Astrocyte of the spinal cord (primary cell): ENCODE measurements at places on chromosomes 4 and X.

GRCh38 chr4:27357283-27357682, 496.6 kb downstream of the STIM2 start:
- peak; percentile 50 for DNase-seq

DNA sequence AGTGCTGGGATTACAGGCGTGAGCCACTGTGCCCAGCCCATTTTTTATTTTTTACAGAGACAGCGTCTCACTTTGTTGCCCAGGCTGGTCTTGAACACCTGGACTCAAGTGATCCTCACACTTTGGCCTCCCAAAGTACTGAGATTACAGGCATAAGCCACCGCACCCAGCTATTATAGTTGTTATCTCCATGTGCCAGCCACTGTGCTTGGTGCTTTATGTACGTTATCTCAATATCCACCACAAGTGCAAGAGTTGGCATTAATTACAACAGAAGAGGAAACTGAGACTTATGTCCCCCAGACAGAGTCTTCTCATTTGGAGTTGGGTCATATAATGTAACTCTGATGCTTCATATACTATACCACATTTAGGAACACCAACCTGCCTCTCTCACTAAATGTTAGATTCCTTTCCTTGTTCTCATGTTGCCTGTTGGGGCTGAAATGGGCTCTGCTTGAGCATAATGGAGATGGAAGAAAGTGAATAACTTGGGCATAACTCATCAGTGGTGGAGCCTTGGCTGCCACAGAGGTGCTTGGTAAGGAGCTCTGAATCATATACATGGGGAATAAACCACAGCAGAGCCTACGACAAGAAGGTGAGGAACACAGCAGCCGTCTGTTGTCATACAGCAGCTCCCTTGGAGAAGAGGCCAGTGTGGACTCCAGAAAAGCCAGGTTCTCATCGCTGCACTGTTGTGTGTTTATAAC, 84.3 kb downstream of the SPRY1 start:
- peak; percentile 91 for DNase-seq

GRCh38 chrX:40513012-40513411, 67.8 kb upstream of the ATP6AP2 start:
- DNase-seq = no peak

DNA sequence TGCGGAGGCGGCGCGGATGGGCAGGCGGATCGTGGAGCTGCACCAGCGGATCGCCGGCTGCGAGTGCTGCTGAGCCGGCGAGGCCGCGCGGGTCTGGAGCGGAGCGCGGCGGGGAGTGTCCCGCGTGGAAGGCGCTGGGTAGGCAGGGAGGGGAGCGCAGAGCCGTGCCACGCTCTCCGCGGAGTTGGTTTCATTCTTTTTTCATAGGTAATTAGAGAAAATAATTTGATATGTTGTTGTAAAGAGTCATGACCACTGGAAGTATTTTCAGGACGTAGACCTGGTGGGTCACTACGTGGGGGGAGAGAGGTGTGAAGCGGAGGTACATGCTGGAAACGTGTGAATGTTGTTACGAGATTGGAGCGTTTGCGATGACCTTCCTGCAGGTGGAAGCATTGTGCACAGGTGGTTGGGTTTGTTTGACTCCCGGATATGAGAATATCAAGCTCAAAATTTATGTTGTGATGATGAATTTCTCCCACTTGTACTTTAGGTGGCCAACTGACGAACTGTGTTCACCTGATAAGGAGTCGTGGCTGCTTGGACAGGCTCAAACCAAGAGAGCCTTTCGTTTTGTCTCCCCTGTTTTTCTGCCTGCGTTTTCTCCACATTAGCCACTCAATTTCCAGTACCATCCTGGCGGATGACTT, 19.1 kb upstream of the S100P start:
- DNase-seq = peak; percentile 29

- no peak for DNase-seq
These were observed 390.3 kb downstream of the SH2D1A start for GRCh38 chrX:124736553-124737270.

GRCh38 chrX:12970691-12971202, 4.2 kb upstream of the TMSB4X start:
- DNase-seq = peak; percentile 74

- DNase-seq = no peak
These were observed 294.3 kb upstream of the TENM3 start for GRCh38 chr4:181948839-181949382.

DNA sequence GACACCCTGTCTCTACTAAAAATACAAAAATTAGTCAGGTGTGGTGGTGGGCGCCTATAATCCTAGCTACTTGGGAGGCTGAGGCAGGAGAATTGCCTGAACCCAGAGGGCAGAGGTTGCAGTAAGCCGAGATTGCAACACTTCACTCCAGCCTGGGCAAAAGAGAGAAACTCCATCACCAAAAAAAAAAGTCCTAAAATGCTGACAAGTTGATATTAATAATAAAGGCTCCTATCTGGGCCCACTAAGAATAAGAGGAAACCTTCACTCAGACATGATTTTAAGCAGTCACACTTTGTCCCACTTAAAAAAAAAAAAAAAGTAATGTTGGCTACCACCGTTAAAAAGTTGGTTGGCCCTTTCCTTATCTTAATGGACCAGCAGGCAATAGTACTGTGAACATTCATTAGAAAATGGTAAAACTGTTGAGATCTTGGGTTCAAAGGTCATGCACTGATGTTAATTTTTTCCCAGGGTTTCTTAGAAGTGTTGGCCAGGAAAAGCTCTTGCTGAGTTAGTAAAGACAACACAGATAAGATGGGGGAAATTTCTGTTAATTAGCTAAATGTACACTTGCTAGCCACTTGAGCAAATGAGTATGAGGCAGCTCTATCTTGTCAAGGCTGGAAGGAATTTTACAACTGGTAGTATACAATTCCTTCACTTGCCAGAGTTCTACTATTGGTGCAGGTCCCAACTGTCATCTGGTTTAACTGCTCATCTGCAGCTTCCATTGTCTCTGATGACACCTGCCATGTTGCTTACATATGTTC, 43.6 kb upstream of the BMP2K start:
- DNase-seq = no peak

GRCh38 chr4:3767570-3768288, 1.5 kb downstream of the ADRA2C start:
- DNase-seq = peak; percentile 2

DNA sequence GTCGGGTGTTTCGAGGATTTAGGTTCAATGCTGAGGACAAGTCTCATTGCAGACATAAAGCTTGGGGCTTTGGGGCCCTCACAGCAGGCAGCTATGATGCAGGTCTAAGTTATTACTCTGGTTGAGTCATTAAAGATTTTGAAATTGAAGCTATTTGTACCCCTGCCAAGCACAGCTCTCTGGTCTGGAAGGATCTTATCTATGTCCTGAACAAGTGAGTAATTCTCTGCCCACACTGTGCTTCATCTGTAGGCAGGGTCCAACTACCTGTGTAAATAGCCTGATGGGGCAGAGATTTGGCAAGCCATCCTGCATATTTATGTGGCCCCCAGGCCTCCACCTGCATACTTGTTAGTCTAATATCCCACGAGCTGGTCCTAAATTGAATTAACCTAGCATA, 41.4 kb upstream of the MAGEA4 start:
- peak; percentile 91 for DNase-seq

- no peak for DNase-seq
These were observed 36.2 kb downstream of the PAPSS1 start for GRCh38 chr4:107683873-107684272.

GRCh38 chrX:9133426-9133825, 99.5 kb upstream of the FAM9B start:
- peak; percentile 50 for DNase-seq

DNA sequence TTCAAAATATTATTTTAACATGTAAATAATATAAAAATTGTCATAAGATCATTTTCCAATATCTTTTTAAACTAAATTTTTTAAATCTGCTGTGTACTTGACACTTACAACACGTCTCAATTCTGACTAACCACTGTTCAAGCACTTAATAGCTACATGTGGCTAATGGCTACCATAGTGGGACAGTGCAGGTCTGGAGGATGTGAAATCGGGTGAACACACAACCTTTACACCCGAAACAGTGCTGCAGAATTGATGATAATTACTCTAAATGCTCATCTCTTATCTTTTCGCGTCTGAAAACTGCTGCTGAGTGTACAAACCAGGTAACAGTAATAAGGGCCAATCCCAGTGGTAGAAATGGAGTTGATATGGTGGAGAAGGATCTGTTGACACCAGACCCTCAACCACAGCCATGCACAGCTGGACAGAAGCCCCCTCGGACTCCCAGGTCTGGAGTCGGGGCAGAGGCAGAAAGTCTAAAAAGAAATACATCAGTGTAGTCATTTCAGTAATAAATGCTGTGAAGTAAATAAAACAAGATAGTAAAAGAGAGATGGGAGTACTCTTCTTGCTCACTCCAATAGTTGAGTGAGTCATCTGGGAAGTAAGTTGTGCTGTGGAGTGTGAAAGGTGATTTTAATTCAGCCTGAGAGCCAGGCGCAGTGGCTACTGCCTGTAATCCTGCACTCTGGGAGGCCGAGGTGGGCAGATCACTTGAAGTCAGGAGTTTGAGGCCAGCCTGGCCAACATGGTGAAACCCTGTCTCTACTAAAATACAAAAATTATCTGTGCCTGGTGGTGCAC, 150.0 kb downstream of the CBR4 start:
- DNase-seq = no peak

GRCh38 chr4:106869551-106869950, 166.6 kb downstream of the DKK2 start:
- DNase-seq = peak; percentile 49

DNA sequence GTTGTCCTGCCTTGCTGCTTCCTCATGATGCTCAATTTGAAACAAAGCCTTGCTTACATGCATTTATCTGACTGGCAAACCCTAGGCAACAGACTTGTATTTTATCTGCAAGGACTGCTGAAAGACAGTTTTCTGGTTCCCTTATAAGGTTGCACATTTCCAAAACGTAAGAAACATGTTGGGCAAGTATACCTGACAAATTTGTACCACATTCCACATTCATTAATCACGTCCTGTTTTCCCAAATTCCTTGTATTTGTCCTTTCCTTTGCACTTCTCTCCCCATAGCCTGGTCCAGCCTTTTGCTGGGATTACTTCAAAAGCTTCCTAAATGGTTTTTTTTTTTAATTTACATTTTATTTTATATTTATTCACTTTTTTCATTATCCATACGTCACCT, 310.1 kb downstream of the PPP3CA start:
- no peak for DNase-seq

DNA sequence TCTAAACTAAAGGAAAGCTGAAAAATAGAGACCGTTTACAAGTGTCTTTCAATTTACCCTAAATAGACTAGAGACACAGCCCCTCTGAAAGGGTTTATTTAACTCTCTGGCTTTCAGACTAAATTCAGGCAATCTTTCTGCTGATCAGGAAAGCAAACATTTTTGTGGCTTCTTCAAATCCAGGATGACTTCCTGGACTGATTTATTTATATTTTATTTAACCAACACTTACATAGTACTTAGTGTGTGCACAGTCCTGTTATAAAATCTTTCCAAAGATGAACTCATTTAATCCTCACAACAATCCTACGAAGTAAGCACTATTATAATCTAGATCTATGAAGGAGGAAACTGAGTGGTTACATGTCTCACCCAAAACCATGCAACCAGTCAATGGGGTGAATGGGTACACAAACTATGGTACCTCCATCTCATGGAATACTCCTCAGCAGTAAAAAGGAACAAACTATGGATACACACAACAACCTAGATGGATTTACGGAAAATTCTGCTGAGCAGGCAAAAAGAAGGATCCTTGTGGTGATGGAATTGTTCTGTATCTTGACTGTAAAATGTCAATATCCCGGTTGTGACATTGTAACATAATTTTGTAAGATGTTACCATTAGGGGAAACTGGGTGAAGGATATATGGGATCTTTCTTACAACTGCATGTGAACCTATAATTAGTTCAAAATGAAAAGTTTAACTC, 64.1 kb upstream of the MAMLD1 start:
- DNase-seq = peak; percentile 3

DNA sequence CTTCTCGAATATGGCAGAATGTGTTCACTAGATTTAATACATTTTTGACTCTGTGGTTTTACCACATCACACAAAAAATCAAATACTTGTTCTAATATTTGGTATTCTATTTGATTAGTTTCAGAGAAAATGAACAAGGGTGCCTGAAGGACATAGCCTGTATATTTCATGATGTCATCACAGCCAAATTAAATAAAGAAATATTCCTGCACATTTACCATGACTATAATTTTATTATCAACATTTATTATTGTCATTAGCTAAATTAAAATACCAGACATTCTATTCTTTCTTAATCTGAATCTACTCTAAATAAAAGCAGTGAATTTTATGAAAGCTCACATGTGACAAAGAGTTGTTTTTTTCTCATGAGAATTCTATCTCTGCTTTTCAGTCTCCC, 980.5 kb downstream of the PCDH18 start:
- no peak for DNase-seq

GRCh38 chrX:14590216-14590615, 60.9 kb downstream of the GLRA2 start:
- DNase-seq = no peak

GRCh38 chrX:3582451-3582850, 131.0 kb downstream of the PRKX start:
- DNase-seq = no peak

GRCh38 chrX:127459790-127460189, 592.4 kb downstream of the ACTRT1 start:
- no peak for DNase-seq

DNA sequence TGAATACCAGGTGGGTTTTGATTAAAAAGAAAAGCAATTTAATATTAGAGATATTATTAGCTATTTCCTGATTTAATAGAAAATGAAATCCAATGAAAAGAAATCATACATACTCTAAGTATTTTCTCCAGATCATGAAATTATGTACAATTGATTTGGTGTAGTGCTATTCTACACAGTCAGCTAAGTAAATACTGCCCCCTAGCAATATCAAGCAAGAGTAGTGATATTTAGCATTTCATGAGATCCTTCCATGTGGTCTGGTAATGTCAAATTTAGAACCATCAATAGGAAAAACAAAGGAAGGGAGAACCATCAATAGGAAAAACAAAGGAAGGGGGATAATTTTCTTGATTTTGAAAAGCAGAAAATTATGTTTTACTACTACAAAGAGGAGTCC, 114.6 kb downstream of the TBCK start:
- DNase-seq = peak; percentile 22

- peak; percentile 84 for DNase-seq
These were observed at the start of gene EBP for GRCh38 chrX:48521353-48522243. TSS of gene EBP (plus strand) at chrX:48521808. CDS start at chrX:48523772, 1,964 bp downstream.

GRCh38 chr4:22348410-22348809, 167.5 kb downstream of the ADGRA3 start:
- peak; percentile 15 for DNase-seq

DNA sequence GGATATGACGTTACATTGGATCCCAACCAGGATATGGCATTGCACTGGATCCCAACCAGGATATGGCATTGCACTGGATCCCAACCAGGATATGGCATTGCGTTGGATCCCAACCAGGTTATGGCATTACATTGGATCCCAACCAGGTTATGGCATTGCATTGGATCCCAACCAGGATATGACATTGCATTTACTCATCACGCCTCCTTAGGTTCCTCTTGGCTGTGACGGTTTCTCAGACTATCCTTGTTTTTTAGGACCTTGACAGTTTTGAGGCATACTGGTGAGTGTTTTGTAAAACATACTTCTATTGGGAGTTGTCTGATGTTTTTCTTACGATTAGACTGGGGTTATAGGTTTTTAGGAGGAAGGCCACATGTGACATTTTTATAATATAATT, 5.4 kb upstream of the ACSL1 start:
- DNase-seq = no peak

- no peak for DNase-seq
These were observed 9.2 kb downstream of the CMC4 start for GRCh38 chrX:155061760-155062159.
